ENCODE measurements at places on chromosomes 1 and 21.

DNA sequence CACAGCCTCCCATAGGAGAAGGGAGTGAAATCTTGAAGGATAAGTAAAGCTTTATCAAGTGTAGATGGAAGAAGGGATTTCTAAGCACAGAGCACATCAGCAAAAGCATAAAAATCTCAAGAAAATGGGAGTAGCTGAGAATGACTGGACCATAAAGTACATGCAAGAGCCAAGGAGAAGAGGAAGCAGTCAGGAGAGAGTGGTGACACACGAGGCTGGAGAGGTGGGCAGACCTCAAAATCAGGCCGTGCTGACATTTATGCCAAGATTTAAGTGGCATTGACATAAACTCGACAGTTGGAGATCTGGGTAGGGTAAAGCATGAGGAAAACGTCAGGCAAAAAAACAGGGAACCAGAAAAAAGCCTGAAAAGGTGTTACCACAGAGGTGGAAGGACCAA lies 62.3 kb downstream of the GFI1 start:
- DNase-seq = no peak

DNA sequence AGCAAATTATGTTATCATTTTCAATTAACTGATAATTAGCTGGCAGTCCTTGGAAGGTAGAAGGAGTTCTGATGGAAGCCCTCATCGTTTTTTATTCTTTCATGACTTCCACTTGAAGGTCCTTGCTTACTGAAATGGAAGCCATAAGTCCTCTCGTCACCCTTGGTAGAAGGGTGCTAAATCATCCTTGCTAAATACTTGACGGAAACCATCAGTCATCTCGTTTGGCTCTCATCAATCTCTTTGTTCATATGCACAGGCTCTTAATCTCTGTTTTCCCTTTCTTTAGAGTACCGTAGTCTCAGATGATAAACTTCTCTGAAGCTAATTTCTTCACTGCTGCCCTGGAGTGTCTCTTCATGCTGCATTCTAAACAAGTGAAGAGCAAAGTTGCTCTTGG lies 34.5 kb downstream of the UCK2 start:
- DNase-seq = no peak

DNA sequence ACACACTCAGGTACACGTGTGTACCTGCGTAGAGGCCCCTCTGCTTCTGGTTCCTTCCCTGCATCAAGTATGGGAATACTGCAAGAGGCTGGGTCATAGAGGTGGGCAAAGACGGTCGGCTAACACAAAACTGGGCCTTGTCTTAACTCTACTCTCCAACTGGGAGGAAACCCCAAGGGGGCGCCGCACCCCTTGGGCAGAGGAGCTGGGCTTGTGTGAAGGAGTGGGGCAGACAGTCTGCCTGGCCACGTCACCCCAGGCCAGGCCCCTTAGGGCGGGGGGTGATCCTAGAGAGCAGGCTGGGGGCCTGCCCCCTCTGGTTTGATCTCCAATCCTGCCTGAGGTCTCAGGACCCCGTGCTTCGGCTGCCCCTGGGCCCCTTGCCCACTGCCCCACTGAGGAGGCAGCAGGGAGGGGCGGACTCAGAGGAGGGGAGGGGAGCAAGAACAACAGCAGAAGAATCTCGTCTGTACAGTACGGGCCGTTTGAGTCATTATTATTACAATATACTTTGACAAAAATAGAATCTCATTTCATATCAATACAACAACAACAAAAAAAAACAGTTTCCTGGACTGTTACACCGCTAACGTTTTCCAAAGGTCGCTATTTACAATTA lies 34.7 kb downstream of the MEF2D start:
- DNase-seq = no peak

GRCh38 chr1:116748272-116748671 lies 6.0 kb upstream of the CD2 start:
- no peak for DNase-seq

DNA sequence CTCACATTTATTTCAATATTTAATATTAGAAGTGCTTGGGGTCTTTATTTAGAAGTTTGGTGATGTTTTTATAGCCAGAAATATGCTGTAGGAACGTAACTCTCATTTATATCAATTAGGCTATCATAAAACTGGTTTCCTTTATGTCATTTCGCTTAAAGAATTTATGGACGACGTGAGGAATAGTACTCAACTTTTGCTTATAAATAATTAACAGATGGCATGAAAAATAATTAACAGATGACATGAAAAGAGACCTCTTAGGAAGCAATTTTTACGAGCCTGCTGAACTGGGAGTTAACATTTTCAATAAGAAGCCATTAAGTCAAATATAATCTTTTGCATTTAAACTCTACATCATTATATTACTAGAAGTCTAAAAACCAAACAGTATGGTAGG lies 123.5 kb downstream of the OLFML2B start:
- no peak for DNase-seq

- DNase-seq = no peak
Measured at GRCh38 chr1:84795966-84796600, 96.9 kb downstream of the LPAR3 start.
